ENCODE measurements at places on chromosomes 2 and 18.

DNA sequence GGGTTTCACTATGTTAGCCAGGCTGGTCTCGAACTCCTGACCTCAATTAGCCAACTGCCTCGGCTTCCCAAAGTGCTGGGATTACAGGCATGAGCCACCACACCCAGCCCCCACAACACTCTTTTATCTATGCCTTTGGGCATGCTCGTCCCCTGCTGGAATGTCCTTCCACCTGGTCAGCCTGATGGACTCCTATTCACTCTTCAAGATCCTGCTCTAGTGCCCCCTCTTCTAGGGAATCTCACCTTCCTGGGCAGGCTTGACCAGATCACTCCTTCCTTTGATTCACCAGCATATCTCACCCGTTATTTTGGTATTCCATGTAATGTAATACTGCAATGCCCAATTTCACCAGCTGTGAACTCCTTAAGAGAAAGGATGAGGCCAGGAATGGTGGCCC lies 13.9 kb upstream of the SLC66A3 start:
- no peak for DNase-seq

GRCh38 chr2:241947401-241947800 lies 77.9 kb downstream of the RTP5 start:
- no peak for DNase-seq

- DNase-seq: no peak
Measured at GRCh38 chr2:184410160-184410559, 188.2 kb upstream of the ZNF804A start.

DNA sequence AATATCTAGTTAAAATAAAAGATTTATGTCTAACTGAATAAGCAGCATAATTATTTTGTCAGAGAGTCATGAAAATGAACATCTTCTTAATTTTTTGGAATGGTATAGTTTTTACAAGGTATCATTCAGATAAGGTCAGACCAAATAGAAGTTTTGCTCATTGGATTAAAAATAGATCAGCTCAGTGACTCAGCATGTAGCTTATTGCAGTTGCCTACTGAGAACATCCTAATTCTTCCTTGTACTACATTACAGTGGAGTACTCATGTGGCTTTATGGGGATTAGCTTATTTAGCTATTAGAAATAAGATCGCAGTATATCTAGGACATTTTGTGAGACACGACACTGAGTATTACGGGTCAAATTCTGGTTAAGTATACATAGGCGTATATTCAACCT lies 38.2 kb upstream of the PPM1B start:
- DNase-seq: no peak

DNA sequence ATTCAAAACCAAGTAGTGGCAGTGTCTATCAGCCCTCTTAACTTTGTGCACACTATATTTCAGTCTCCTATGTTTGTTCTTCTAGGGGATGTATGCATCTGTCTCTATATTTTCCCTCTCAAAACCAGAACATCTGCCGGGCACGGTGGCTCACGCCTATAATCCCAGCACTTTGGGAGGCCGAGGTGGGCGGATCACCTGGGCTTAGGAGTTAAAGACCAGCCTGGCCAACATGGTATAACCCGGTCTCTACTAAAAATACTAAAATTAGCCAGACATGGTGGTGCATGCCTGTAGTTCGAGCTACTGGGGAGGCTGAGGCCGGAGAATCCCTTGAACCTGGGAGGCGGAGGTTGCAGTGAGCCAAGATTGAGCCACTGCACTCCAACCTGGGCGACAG lies 9.9 kb upstream of the GAREM2 start:
- DNase-seq: no peak
